ENCODE measurements at places on chromosomes 3 and 15.

DNA sequence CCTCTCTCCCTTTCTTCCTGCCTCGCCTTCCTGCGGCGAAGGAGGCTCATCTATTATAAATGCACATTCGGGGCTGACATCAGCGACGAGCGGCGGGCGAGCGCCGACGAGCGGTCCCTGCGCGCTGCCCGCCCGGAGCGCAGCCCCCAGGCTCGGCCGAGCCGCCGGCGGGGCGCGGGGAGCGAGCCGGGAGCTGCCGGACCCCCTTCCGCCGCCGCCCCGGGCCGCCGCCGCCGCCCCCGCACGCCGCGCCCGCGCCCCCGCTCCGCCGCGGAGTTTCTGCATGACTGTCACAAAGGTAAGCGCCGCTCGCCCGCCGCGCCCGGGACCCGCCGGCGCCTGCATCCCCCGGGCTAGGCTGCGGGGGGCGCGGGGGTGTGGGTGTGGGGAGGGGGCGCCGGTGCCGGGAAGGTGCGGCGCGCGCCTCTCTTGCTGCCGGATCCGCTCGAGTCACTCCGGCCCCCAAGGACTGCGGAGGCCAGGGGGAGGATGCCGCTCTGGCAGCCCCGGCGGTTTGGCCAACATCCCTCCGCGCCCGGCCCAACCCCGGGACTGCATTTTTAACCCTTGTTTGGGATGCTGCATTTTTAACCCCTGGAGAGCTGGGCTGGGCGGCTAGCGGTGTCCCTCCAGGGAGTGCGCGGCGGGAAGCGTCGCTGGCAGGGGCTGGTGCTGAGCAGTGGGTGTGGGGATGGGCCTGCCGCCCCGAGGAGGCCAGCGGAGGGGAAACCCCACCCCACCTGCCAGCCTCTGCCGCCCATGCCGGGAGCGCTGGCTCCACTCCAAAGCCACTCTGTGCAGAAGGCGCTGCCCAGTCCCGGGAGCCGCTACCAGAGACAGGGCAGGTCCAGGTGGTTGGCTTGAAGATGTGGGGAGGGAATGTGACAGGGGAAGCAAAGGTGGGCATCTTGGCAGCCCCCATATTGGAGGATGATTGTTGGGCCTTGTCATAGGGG lies at the start of gene CORO2B:
Gene CORO2B (plus strand): TSS at position 14 of the 956 bp plus-strand sequence. CDS start 270 bp downstream, at position 284.
- DNase-seq = no peak

DNA sequence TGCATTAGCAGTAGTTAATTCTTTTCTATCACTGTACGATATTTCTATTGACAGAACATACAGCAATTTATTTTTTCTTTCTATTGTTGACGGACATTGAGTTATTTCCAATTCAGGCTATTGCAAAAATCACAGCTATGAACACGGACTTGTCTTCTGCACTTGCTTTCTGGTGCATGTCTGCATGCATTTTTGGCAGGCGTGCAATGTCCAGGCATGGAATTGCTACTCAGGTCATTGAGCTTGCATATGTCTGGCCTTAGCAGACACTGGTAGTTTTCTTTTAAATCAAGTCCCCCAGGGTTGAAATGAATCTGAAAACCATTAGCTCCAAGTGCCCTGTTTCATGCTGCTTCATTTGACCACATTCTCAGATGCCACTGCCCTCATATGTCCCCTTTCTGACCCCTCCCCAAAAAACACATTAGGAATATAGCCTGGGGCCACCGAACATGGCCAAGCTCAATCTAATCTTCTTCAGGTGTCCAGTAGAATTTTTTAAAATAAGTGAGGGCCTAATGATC lies 72.8 kb downstream of the LRIG1 start:
- no peak for DNase-seq

GRCh38 chr15:70613271-70613670 lies 150.1 kb downstream of the UACA start:
- no peak for DNase-seq

- DNase-seq = no peak
These were observed 249.1 kb downstream of the PLCL2 start for GRCh38 chr3:17133632-17134545.

GRCh38 chr3:161745741-161746140 lies 249.1 kb downstream of the OTOL1 start:
- no peak for DNase-seq

GRCh38 chr3:140078940-140079339 lies 144.0 kb downstream of the CLSTN2 start:
- no peak for DNase-seq
